ENCODE measurements at places on chromosomes 6 and 20.

GRCh38 chr6:16730738-16731477 lies 30.4 kb downstream of the ATXN1 start:
- DNase-seq: no peak

DNA sequence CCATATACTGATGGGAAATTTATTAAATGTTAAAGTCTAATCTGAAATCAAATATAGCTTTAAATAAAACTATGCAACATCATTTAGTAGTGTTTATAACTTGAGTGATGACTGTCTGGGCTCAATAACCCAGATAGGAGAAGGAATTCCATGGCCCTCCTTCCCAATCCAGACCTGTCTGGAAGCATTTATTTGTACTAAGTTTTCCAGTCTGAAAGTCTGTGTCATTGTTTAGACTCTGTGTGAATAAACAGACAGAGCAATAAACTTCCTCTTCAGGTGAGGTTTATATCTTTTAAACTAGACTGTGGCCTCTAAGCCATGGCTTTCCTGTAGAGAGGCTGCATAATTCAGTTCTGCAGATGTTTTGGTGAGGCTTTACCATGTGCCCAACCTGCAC lies 176.4 kb downstream of the SOX4 start:
- DNase-seq: no peak

DNA sequence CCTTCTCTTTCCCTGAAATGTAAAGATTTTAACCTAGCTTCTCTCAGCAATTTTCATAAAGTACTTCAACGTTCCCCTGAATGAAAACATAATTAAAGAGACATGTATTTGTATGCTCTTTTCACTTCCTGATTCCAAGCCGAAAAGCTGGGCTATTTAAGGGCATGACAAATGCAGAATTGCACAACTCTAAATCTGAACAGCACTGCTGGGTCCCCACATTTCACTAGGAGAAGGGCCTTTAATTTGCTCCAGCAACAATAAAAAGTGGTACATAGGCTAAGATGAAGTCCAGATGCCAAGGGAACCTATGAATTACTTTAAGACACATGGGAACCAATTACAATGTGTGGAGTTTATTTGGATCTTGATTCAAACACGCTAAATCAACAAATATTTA lies 42.0 kb downstream of the IRAK1BP1 start:
- no peak for DNase-seq

- no peak for DNase-seq
Observed at GRCh38 chr20:58903614-58904013, 51.1 kb downstream of the GNAS start.

DNA sequence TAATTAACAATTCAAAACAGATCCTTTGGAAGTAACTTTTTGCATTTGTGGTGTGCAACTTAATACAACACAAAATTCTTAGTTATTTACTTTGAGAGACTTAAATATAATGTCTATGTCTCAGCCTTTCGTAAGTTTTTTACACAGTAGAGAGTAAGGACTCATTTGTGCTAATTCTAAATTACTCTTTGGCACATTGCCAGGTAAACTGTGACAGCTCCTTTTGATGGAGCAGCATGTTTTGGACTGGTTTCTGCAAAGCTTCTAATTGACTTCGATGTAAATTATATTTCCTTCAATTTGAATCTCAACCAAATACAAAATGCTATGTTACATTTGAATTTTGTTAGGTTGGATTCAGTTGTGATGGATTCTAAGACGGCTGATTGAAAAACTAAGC lies 450.7 kb upstream of the OPRM1 start:
- no peak for DNase-seq

DNA sequence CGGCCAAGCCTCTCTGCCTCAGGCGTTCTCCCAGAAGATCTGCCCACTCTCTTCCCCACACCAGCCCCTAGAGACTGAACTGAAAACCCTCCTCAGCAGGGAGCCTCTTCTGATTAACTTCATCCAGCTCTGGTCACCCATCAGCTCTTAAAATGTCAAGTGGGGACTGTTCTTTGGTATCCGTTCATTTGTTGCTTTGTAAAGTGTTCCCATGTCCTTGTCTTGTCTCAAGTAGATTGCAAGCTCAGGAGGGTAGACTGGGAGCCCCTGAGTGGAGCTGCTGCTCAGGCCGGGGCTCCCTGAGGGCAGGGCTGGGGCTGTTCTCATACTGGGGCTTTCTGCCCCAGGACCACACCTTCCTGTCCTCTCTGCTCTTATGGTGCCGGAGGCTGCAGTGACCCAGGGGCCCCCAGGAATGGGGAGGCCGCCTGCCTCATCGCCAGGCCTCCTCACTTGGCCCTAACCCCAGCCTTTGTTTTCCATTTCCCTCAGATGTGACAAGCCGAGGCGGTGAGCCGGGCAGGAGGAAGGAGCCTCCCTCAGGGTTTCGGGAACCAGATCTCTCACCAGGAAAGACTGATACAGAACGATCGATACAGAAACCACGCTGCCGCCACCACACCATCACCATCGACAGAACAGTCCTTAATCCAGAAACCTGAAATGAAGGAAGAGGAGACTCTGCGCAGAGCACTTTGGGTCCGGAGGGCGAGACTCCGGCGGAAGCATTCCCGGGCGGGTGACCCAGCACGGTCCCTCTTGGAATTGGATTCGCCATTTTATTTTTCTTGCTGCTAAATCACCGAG lies 14.2 kb downstream of the VEGFA start:
- DNase-seq: no peak

GRCh38 chr20:49310705-49311104 lies 32.8 kb upstream of the ZNFX1 start:
- no peak for DNase-seq

DNA sequence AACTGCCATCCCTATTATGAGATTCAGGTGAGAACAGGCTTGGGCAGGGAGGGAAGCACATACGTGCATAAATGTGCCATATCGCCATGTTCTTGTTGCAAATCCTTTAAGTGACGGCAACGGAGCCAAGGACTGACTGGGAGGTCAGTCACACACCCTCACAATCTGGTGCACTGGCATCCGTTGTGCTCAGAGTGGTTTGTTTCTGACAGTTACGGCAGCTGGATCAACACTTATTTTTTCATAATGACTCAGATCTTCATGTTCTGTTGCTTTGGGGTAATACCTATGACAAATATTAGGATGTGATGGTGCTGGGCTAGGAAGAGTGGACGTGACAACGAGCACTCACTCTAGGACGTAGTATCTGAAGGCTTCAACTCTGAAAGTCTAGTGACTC lies 56.2 kb upstream of the PREP start:
- DNase-seq: peak; percentile 65

DNA sequence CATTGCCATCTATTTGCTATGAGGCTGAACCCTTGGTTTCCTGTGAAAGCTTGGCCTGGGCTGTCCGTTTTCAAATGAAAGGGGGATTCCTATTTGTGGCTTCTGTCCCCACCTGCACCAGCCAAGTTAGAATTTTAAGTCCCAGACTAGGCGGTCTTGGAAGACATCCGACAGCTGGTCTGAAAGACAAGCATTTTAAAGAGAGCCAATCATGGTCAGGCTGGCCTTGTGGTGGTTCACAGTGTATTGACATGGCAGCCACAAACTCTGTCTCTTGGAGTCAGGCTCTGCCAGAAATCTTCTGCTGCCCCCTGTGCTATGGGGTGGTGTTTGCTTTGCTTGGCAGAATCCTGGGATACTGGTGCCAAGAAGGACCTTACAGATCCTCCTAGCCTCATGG lies 319.2 kb upstream of the MOCS1 start:
- no peak for DNase-seq

DNA sequence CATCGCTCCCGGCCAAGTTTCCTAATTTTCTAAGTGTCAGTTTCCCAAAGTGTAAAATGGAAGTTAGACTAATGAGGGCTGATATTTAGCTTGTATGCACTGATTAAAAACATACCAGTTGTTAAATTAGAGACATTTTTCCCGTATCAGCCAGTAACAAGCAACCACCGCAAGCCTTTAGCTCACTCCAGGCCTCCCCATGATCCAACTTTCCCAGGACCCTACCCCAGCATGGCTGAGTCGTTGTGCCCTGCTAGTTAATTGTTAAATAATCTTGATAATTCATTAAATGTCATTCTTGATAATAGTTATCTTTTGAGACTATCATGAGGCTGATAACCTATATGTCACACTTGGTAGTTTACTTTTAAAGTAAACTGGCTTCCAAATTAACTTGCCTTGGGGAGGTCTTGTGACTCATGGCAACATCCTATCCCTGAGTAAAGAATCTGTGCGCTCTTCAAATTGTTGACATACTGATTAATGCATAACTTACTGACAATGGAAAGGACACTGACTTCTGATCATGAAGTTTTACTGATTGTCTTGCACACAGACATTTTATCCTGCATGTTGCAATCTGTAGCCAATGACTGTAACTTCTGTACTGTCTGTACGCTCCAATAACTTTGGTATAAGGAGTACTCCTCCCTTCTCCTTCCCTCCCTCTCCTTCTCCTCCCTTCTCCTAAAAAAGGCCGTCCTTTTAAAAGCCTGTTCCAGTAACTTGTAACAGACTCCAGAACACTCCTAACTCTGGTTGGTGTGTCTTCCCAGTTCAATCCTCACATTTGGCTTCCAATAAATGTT lies 6.3 kb upstream of the GTF3C6 start:
- no peak for DNase-seq

DNA sequence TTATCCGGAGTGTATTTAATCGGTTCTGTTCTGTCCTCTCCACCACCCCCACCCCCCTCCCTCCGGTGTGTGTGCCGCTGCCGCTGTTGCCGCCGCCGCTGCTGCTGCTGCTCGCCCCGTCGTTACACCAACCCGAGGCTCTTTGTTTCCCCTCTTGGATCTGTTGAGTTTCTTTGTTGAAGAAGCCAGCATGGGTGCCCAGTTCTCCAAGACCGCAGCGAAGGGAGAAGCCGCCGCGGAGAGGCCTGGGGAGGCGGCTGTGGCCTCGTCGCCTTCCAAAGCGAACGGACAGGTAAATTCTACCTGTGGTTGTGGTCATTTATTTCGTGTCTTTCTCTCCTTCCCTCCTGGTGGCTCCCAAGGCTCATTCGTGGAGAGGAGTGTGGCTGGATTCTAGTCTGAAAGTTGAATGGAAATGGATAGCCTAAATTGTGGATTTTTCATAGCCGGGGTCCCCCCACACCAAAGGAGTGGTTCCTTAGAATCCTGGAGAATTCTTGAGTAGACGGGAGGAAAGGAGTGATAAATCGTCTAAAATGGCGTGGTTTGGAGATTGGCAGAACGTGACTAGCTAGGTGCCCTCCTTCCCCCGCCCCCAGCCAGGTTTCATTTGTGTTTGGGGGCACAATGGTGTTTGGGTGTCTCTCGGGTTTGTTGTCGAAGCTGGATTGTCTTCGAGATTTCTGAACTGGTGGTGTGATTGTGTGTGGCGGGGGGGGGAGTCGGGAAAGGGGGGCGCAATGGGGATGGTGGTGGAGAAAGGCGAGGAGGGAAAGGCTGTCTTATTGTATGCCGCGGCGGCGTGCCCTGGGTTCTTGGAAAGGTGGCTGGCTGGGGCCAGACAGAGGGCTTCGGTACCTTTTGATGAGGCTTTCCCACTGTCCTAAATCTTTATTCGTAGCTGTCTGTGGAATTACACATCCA lies 673 bp downstream of the MARCKS start:
- DNase-seq: no peak

DNA sequence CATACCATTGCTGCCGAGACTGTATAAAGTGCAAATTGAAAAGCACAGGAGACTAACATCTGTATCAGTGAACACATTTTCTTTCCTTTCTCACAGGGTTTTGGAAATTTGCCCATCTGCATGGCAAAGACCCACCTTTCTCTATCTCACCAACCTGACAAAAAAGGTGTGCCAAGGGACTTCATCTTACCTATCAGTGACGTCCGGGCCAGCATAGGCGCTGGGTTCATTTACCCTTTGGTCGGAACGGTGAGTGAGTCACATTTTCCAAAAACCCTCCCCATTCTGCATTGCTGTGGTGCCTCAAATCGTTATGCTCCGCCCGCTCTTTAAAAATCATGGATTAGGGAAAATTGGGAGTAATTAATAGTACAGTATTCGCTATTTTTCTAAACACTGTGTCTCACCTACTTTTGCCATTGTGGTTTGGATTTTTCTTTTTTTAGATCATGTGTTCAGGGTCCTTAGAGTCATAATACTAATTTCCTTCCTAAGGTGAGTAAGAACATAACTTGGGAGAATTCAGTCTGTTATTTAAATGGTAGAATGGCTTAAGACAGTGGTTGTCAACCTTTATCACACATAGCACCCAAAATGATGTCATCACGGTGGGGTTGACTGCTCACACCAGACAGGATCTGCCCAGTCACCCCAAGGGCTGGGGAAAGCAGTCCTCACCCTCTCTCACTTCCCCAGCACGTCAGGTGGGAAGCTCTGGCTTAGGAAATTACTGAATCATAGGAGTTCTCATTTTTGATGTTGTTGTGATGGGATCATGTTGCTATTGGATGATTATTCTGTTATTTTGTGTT lies 171.6 kb downstream of the MTHFD1L start:
- DNase-seq: no peak

- no peak for DNase-seq
Observed at GRCh38 chr6:166555086-166555485, 31.4 kb downstream of the RAMACL start.

- no peak for DNase-seq
Observed at GRCh38 chr6:37535759-37536490, 36.2 kb upstream of the CCDC167 start.

- no peak for DNase-seq
Observed at GRCh38 chr6:159267165-159267564, 98.0 kb downstream of the FNDC1 start.

- DNase-seq: no peak
Observed at GRCh38 chr20:41507436-41507835, 110.7 kb downstream of the CHD6 start.

DNA sequence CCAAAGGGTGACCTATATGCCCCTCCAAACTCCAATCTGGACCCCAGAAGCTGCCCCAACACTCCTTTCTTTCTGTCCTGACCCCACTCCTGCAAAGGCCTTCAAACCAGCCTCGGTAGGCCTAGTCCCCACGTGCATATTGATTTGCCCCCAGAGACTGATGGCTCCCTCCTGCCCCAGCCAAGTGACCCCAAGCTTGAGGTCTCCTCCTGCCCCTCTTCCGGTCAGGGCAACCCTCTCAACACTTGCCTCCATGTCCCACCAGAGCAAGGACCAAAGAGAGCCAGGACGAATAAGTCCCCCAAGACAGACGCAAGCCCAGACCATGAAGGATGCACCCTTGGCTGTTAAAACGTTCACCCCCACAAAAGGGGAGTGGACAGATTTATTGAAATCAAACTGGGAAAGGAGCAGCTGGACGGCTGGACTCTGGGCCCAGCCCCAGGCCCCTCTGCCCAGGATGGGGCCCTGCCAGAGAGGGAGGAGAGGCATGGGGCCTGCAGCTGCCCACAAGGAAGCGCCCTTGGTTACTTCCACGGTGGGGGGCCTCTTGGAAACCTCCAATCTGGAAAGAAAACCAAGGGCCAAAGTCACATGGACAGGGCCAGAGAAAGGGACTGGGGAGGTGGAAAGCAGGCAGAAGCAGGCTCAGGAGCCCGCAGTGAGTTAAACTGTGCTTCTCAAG lies 2.4 kb upstream of the SPEF1 start:
- DNase-seq: no peak
